ENCODE measurements at places on chromosomes 4 and X.

DNA sequence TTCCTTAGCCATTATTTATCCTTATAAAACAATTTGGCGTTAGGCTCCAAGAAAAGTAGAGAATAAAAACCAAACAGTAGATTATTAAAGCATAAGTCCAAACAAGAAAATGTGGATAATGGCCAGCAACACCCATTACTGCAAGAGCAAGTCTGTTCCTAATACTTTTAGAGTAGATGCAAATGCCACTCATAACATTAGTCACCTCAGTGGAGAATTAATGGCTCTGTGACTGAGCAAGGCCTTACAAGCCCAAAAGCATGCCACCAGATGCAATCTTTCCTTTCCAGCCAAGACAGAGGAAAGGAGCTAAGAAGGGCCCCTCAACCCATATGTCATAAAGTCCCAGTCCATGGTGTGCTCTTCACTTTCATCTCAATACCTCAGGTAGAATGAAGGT is 373.8 kb downstream of the OPHN1 start:
- no peak for DNase-seq

DNA sequence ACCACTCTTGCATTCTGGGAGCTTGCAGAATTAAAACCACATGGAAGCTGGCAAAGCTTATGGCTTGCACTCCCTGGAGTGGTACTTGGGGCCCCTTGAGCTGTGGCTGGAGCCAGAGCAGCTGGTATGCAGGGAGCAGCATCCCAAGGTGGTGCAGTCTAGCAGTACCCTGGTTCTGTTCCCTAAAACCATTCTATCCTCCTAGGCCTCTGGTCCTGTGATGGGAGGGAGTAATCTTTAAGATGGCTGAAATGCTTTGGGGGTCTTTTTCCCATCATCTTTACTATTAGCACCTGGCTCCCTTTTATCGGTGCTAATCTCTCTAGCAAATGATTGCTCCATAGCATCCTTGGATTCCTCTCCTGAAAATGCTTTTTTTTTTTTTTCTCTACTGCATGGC is 56.1 kb downstream of the MAGEB17 start:
- DNase-seq, result no peak

DNA sequence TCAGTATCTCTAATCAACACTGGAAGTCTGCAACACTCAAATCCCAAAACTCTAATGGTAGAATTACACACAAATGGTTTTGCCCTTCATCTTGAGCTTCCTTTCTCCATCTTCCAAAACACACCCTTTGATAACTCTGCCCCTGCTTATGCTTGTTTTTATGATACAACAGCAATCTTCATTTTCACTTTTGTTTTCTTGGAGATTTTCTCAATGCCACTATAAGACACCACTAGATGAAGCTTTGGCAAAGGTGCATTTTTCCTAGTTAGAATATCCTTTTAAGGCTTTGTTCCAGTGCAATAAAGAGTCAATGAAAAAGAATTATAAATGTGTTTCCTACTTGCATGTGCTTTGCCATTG is 472.4 kb upstream of the NWD2 start:
- no peak for DNase-seq

GRCh38 chr4:41748074-41748570 is 403 bp downstream of the PHOX2B start:
- no peak for DNase-seq

DNA sequence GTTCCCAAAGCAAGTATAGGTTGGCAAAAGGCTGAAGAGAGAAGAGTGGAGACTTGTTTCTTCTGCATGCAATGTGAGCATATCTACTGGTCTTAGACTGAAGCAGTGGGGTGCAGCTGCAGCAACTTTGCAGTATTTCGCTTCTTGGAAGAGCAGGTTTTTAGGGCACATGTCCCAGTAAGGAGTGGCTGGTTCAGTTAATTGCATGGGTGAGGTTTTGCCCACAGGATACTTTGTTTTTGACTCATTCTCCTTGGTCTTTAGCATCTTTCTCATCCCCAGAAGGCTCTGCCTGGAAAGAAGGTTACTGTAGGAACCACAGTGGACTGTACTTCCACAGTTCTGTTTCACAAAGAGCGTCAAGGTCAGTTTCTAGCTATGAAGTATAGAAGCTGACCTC is 68.0 kb upstream of the NR3C2 start:
- no peak for DNase-seq

DNA sequence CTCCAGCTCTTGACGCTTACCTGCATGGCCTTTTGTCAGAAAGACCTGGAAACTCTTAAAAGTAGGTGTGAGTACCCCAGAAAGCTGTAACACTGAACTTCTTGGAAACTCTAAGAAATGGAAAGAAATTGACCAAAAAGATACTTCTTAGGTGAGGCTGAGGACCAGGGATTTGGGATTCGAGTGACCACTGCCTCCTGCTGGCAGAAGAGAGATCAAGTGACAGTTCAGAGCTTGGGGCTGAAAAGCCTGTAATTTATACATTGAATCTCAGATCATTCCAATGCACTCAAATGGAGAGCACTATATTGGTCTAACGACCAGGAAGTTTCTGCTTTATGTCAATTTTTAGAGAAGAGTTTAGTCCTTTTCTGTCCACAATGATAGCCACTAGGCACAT is 204.6 kb downstream of the PDGFRA start:
- peak; percentile 38 for DNase-seq

DNA sequence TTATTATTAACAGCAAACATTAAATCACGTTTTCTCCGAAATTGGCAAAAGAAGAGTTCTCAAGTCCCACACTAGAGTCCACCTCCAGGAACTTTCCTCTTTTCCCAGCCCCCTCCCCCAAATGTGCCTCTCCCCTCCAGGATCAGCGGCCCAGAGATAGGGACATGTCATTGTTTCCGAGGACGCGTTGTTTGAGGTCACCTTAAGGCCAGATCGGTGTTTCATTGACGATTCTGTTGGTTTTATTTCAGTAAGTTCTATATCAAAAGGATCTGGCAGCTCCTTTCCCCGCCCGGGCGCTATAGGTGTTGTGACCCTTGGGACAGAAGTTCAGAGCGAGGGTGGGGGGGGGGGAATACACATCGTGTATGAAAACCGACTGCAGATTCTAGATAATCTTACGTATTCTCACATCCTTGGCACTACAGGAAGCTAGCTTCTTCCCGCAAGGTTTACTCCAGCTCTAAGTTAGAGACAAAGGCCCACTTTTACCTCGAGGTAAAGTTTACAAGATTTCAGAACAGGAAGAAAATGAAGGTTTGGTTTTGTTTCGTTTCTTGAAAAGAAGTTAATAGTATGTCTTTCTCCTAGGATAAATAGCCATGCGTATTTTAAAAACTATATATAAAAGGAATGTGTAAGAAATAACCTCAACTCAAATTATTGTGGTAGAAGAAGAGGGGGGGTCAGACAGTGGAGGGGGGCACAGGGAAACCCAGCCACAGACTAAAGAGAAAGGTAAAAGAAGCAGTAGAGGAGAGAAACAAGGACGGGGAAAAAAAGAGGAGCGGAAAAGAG is 739 bp upstream of the MSX1 start:
- no peak for DNase-seq
